IMR-90 (cell line): ENCODE measurements at places on chromosomes 2 and 18. TPM values are rescaled to one million over a fixed set of nuclear protein-coding genes. Genes with fewer than 3 reads are reported as not detected.

GRCh38 chr2:145864501-145864900, 1344.6 kb upstream of the ZEB2 start:
- DNase-seq, result no peak

GRCh38 chr2:54984476-54984875, 65.8 kb downstream of the RTN4 start:
- no peak for DNase-seq

Gene THSD7B
- polyA plus RNA-seq, result not detected in 2 replicates

GRCh38 chr2:20542746-20543468, 96.0 kb downstream of the RHOB start:
- DNase-seq, result no peak

GRCh38 chr18:77168811-77169311, 36.3 kb upstream of the MBP start:
- DNase-seq, result no peak
